Hair follicle dermal papilla cell (primary cell): ENCODE measurements at places on chromosomes 13 and 19. TPM values are rescaled to one million over a fixed set of nuclear protein-coding genes. Genes with fewer than 3 reads are reported as not detected.

The S1PR5 gene
- not detected in 2 replicates for total RNA-seq

The SHISA7 gene
- total RNA-seq, result not detected in 2 replicates

The LRRC8E gene
- 13.7 and 13.8 TPM in 2 replicates for total RNA-seq

The SPIB gene
- total RNA-seq, result not detected in 2 replicates

The CPT1C gene
- total RNA-seq, result 18.2 and 20.4 TPM in 2 replicates

The MYBPC2 gene
- not detected in 2 replicates for total RNA-seq

The ALKBH7 gene
- 42.0 and 54.8 TPM in 2 replicates for total RNA-seq

The NMRK2 gene
- not detected in 2 replicates for total RNA-seq

The ARHGAP45 gene
- total RNA-seq, result 0.65 and 1.5 TPM in 2 replicates

The MUC16 gene
- total RNA-seq, result not detected in 2 replicates

The LIPE gene
- total RNA-seq, result 3.1 and 3.3 TPM in 2 replicates

The MCF2L gene
- 1.7 and 2.1 TPM in 2 replicates for total RNA-seq

The CD33 gene
- not detected in 2 replicates for total RNA-seq

The ZSCAN4 gene
- not detected in 2 replicates for total RNA-seq

The XAB2 gene
- 45.1 and 45.9 TPM in 2 replicates for total RNA-seq

The SOHLH2 gene
- 0.36 and 0.49 TPM in 2 replicates for total RNA-seq

The CIRBP gene
- total RNA-seq, result 234 and 348 TPM in 2 replicates

The SOX1 gene
- not detected in 2 replicates for total RNA-seq

The PEAK3 gene
- total RNA-seq, result under 0.01 TPM in 1 of 2 replicates, not detected in the other

The PRR36 gene
- not detected in 2 replicates for total RNA-seq

The IGFL1 gene
- total RNA-seq, result not detected in 2 replicates

The MAST1 gene
- 0.16 and 0.36 TPM in 2 replicates for total RNA-seq

The VSTM1 gene
- total RNA-seq, result not detected in 2 replicates

The ZNF765 gene
- total RNA-seq, result 16.1 and 16.5 TPM in 2 replicates

The PALM gene
- 0.73 and 0.97 TPM in 2 replicates for total RNA-seq

The BRME1 gene
- 0.36 and 0.97 TPM in 2 replicates for total RNA-seq

The ZNF223 gene
- 5.2 and 6.2 TPM in 2 replicates for total RNA-seq

The PSG2 gene
- 0.65 and 2.4 TPM in 2 replicates for total RNA-seq

The IGSF23 gene
- not detected in 2 replicates for total RNA-seq

The TNFSF13B gene
- 1.8 and 3.6 TPM in 2 replicates for total RNA-seq

The PGLYRP1 gene
- not detected in 2 replicates for total RNA-seq

The KLF1 gene
- total RNA-seq, result not detected in 2 replicates

The NECTIN2 gene
- 53.2 and 53.7 TPM in 2 replicates for total RNA-seq

The ZNF548 gene
- total RNA-seq, result 25.4 and 30.2 TPM in 2 replicates

The CADM4 gene
- total RNA-seq, result 0.12 and 0.65 TPM in 2 replicates

The CLIP3 gene
- total RNA-seq, result 20.4 and 22.8 TPM in 2 replicates

The RNF225 gene
- 0.32 TPM in 1 of 2 replicates, not detected in the other for total RNA-seq

The KMT2B gene
- total RNA-seq, result 6.6 and 9.1 TPM in 2 replicates

The SERTAD1 gene
- 12.8 and 14.0 TPM in 2 replicates for total RNA-seq

The FSD1 gene
- total RNA-seq, result 5.7 and 7.8 TPM in 2 replicates

The LPAR6 gene
- 6.7 and 11.8 TPM in 2 replicates for total RNA-seq

The LYPD3 gene
- total RNA-seq, result 0.32 and 0.36 TPM in 2 replicates

The KCNRG gene
- total RNA-seq, result 3.0 and 3.9 TPM in 2 replicates

The IL12RB1 gene
- total RNA-seq, result 1.6 and 1.8 TPM in 2 replicates

The SIGLECL1 gene
- total RNA-seq, result not detected in 2 replicates

The KANK2 gene
- 378 and 380 TPM in 2 replicates for total RNA-seq

The CGB1 gene
- not detected in 2 replicates for total RNA-seq

The MEIS3 gene
- total RNA-seq, result 36.7 and 51.6 TPM in 2 replicates

The DENND1C gene
- total RNA-seq, result not detected in 2 replicates

The SPC24 gene
- total RNA-seq, result 4.2 and 9.0 TPM in 2 replicates

The PSG3 gene
- not detected in 2 replicates for total RNA-seq

The MYO16 gene
- total RNA-seq, result under 0.01 TPM in 2 replicates

The CABP5 gene
- not detected in 2 replicates for total RNA-seq

The CLEC17A gene
- total RNA-seq, result not detected in 2 replicates
